ENCODE measurements at places on chromosomes 3 and 15. TPM values are rescaled to one million over a fixed set of nuclear protein-coding genes. Genes with fewer than 3 reads are reported as not detected.

The CADPS gene
- polyA plus RNA-seq = 2.8 TPM

The ITIH4 gene
- polyA plus RNA-seq = 8.6 TPM

The TLE3 gene
- polyA plus RNA-seq = 49.7 TPM

The PAK2 gene
- polyA plus RNA-seq = 46.7 TPM
